ENCODE measurements at places on chromosomes 12 and 14. TPM values are rescaled to one million over a fixed set of nuclear protein-coding genes. Genes with fewer than 3 reads are reported as not detected.

AMIGO2 gene
- 5.1 TPM for total RNA-seq

GRCh38 chr12:131805421-131805820 is 22.8 kb upstream of the MMP17 start:
- DNase-seq: no peak

- DNase-seq: no peak
Measured at GRCh38 chr14:104843006-104843405, 22.1 kb upstream of the CEP170B start.

TBC1D30 gene
- 3.0 TPM for total RNA-seq

DNA sequence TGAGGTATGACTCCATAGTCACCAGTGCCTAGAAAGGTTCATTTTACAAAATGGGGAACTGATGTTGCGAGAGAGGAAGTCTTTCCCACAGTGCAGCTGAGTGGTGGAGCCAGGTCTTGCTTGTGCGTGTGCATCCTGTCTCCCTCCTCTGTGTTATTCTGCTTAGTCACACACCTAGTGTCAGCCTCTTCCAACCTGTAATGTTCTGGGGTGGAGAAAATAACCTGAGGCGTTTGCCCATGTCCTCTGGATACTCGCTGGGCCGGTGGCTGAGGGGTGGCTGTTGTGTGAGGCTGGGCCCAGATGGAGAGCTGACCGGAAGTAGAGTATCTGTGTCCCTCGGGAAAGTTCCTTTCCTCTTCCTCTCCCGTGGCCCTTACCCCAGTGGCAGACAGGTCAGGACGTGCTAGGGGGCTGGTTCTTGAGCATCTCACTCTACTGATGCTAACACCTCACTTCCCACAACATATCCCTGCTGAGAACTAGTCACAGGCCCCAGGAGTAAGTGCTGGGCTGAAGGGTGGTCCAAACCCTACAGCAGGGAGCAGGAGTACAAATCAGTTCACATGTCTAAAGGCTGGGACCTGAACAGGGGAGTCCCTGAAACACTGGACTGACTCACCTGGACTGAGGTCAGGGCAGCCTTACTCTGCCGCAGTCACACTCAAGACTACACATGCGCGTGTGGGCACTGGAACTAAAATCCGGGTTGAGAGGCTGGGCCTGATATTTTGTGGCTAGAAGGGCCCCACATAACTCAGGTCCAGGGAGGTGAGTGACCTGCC is 7.0 kb downstream of the MLF2 start:
- no peak for DNase-seq

MEG3 gene
- 24.7 TPM for total RNA-seq

RESF1 gene
- total RNA-seq: 19.8 TPM

ASCL4 gene
- total RNA-seq: not detected

DNA sequence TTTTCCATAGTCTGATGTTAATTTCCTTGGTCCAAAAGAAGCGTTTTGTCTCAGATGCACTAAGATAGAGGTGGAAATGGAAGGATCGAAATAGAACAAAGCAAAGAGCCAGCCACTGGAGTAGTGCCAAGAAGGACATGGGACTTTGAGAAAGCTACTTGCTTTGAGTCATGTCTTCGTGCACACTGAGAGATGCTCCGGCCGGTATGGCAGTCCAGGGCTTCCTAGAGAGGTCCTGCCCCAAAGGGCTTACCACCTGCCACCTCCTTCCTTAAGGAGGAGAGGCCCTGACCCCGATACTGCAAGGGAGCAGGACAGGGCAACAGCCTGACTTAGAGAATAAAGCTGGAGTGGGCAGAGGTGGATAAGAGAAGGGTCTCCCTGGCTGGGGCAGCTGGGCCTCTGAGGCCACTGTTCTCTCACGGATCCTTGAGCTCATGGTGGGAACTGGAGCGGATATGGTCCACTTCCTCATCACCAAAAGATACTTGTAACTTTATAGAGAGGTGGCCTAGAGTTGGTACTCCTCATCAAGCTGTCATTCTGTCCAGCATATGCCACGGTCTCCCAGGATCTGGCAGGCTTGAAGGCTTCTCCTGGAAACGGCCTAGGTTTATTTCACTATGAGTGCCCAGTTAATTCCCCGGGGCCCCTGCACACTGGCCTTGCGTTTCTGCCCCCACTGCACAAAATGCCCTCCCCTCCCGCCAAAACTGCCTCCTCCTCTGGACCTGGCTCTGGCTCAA is 57.4 kb downstream of the FOXN3 start:
- no peak for DNase-seq

DNA sequence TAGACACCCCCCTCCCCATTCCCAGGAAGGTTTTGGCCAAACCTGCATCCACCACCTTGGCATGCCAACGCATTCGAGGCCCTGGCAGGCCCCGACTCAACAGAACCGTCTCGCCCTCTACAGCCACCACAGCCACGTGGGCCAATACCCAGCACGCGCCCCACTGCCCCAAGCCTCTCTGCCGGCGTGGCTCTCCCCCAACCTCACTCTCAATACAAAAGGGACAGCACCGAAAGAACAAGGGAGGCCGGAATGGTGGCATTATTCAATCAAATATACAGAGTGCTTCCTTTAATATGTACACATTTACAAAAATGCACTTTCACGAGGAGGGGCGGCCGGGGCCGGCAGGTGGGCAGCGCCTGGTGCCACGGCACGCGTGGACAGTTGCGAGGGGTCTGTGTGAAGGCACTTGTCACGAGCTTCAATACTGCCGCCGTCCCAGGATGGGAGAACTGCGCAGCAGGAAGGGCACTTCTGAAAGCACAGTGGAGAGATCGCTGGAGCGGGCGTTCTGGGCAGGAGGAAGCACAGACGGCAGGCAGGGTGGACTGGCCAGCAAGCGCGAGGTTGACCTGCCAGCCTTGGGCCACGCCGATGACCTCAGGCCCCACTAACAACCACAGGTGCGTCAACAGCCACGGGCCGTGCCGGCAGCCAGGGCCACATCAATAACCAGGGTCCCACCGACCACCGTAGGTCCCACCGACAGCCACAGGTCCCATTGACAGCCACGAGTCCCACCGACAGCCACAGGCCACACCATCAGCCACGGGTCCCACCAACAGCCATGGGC is 26.9 kb downstream of the JAG2 start:
- DNase-seq: peak; percentile 16

CCDC175 gene
- not detected for total RNA-seq

WNT1 gene
- total RNA-seq: not detected

OR4E2 gene
- not detected for total RNA-seq

- no peak for DNase-seq
Measured at GRCh38 chr12:75585330-75585729, 73.9 kb upstream of the KRR1 start.

BCL2L14 gene
- not detected for total RNA-seq

CD27 gene
- 0.26 TPM for total RNA-seq

ADAM21 gene
- total RNA-seq: 0.65 TPM

DNA sequence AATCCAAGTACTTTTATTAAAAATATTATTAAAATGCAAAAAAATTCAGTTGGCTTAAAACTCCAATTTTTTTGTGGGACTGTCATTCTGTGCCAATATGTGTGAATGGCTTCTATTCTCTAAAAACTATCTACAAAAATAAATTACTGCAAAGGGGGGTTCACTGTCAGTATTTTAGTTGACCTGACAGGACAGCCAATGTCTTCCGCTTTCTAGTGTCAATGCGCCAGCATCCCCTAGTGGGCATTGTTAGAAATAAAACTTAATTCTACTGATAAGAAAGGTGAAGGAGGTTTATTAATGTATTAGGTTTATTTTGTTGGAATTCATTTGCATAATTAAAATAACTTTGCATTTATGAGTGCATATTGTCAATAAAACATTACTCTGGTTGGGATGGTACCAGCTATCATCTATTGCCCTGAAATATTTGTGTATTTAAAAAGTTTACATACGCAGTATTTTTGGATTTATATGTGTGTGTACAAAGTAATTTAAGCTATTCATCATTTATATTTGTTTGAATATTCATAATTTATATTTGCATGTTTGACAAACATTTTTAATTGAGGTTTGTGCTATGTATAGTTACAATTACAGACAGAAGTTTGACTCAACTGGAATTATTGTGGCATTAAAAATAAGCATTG is 527.2 kb downstream of the FLRT2 start:
- no peak for DNase-seq

GRCh38 chr12:91910871-91911388 is 234.7 kb downstream of the BTG1 start:
- DNase-seq: no peak

- DNase-seq: no peak
Measured at GRCh38 chr14:63855281-63855680, 2.5 kb downstream of the SYNE2 start.

DNA sequence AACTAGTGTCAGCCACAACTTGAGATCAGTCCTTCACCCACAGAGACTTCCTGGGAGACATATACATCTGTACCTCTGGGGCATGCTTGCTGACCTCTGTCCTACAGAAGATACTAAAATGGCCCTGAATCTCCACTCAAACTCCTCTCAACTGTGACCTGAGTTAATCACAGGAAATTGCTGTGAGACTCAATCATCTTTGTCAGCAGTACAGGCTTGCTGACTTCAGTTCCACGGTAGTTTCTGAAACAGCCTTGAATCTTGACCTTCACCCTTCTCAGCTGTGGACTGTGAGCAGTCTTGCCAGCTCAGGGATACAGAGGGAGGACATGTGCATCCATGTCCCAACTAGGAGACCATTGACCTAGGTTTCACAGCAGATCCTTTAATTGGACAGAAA is 1.4 kb upstream of the KLRC1 start:
- DNase-seq: no peak

LRP1-AS gene
- total RNA-seq: not detected

DNA sequence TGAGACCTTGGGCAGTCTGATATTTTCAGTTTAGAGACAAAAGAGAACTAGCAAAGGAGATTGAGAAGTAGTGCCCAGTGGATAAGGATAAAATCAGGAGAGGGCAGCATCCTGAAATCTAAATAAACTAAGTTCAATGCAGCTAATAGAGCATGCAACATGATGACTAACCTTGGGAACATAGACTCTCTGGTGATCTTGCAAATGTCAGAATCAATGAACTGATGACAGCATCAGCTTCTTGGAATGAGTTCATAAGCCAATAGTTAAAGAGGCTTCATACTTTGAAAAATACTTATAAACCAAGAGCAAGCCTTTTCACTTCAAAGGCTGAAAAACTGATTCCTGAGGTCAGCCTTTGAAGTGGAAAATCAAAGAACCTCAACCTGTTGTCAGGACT is 8.2 kb downstream of the TAS2R19 start:
- no peak for DNase-seq

GRCh38 chr12:113610698-113611097 is 139.0 kb upstream of the LHX5 start:
- DNase-seq: no peak

OAS2 gene
- 18.4 TPM for total RNA-seq

DNA sequence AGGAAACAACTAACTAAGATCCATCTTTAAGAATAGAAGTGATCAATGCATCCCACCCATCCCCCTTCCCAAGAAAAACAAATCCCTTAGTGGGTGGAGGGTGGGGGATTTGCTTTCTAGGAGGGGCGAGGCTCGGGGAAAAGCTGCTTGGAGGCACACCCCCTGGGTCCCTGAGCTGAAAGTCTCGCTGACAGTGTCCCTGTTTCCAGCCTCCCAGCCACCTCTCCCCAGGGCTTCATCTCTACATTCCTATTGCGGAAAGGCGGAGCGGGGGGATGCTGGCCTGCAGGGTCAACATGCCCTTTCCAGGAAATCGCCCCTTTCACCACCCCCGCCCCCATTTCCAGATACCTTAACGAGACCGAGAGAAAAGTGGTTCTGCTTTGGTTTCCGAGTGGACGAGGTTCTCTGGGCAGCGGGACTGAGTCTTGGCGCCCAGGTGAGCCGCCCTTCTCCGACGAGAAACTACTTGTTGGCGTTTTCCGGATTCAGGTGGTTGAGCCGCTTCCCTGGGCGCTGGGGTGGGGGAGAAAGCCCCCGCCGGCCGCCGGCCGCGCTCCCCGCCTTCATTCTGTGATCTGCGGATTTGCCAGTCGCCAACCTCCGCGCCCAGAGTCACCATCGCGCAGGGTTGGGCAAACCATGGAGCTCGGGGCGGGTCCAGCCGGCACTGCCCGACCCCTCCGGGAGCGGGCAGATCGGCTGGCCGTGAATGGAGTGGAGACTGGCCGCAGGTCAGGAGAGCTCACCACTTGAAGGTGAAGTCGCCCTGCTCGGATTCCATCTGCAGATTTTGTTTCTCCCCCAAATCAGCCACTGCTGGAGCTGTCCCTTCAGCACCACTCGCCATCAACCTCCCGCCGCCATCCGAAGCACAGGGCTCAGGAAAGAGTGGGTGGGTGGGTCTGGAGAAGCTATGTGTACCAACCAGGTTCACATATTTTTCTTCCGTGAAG is 505 bp downstream of the KCNC2 start:
- no peak for DNase-seq

DNA sequence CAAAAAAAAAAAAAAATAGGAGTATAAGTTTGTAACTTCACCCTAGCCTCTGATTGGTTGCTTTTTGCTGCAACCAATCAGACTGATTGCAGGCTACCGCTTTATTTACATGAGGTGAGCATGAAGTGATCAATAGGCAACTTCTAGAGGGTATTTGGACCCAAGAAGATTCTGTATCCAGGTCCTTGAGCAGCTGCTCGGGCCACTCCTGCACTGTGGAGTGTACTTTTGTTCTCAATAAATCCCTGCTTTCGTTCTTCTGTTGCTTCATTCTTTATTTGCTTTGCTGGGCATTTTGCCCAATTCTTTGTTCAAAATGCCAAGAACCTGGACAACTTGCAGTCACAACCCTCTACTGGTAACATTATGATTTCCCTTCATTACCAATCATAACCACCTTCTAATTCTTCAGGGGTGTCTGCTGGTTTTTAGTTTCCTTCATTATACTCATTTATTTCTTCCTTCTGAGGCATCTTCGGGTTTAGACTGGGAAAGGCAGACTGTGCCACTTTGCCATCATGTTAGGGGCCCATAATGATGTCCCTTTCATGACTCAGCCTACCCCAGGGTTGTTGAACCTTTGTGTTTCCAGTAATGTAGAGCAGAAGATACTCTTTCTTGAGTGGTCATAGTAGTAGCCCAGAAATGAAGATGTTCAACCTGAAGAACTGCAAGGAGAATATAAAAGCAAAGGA is 43.4 kb upstream of the LIMA1 start:
- DNase-seq: no peak

DNA sequence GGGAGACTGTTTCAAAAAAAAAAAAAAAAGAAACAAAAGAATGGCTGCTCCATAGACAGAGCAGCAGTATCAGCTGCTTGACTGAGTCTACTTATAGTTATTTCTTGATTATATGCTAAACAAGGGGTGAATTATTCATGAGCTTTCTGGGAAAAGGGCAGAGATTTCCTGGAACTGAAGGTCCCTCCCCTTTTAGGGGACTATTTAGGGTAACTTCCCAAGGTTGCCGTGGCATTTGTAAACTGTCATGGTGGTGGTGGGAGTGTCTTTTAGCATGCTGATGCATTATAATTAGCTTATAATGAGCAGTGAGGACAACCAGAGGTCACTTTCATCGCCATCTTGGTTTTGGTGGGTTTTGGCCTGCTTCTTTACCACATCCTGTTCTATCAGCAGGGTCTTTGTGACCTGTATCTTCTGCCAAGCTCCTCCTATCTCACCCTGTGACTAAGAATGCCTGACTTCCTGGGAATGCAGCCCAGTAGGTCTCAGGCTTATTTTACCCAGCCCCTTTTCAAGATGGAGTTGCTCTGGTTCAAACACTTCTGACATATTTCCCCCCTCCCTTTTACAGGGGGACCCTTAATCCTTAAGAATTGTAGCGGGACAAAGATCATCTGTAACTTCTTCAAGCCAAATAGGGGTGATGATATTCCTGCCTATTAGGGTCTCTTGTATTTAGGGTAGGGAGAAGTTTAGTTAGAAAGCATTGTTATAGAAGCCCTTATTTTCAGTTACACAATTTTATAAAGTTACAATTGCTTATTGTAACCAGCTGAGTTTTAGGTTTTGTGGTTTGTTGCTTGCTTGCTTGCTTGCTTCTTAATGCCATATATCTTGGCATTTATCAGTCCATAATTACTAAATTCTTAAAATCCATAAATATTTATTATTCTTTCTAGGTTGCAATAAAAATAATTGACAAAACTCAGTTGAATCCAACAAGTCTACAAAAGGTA is 42.5 kb downstream of the MARK3 start:
- DNase-seq: peak; percentile 36

Data from left cardiac atrium (tissue), 4 donors.